Panc1 (cell line): ENCODE measurements at places on chromosomes 1 and 21.

DNA sequence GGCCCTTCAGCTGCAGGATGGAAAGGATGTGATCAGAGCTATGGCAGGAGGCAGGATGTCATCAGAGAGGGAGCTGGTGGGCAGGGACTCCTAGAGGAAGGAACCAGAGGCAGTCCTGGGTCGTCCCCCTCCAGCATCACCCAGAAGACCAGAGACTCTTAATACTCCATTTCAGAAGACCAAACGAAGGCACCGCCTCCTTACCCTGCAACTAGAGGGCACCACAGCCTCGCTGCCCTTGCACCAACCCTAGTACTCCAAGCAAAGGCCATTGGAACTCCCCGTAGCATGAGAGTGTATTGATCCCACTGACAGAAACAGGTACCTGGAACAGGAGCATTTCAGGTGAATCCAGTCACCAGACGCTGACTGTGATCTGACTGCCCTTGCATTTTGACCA is 598.1 kb downstream of the NPHP4 start:
- DNase-seq: no peak

GRCh38 chr1:178908358-178908757 is 37.5 kb upstream of the ANGPTL1 start:
- no peak for DNase-seq

GRCh38 chr1:56686169-56686568 is 41.1 kb downstream of the PRKAA2 start:
- DNase-seq: no peak

GRCh38 chr1:208157769-208158168 is 86.4 kb downstream of the PLXNA2 start:
- no peak for DNase-seq

- DNase-seq: peak; percentile 12
Measured at GRCh38 chr1:160618763-160619274, 28.0 kb downstream of the SLAMF1 start.

GRCh38 chr1:68103884-68104554 is 53.6 kb upstream of the DIRAS3 start:
- DNase-seq: no peak

DNA sequence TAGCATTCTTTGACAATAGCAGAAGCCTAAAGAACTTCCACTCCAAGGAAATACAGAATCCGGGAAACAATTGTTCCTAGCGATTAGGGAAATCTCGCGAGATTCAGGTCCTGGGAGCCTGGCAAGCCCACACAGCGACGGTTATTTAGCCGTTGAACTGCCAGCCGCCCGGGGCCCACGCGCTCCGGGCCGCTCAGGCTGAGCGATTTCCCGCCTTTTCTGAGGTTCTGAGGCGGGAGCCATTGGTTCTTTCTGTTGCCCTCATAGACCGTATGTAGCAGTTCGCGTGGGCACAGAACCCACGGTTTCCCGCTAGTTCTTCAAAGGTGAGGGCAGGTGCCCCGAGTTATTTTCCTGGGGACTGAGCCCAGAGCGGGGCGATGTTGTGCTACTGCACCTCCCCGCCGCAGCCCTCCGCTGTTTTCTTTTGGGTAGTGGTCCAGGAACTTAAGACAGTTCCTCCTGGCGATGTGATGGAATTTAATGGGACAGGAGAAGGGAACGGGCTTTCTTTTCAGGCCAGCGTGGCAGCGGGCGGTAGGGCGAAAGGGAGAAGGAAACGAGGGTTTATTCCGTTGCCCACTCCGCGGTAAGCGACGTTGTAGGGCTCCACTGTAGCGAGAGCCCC is at the start of gene SYCP1:
Gene SYCP1 (plus strand): TSS at position 171 of the 628 bp plus-strand sequence. CDS start 602 bp downstream, outside the sequence.
- no peak for DNase-seq

DNA sequence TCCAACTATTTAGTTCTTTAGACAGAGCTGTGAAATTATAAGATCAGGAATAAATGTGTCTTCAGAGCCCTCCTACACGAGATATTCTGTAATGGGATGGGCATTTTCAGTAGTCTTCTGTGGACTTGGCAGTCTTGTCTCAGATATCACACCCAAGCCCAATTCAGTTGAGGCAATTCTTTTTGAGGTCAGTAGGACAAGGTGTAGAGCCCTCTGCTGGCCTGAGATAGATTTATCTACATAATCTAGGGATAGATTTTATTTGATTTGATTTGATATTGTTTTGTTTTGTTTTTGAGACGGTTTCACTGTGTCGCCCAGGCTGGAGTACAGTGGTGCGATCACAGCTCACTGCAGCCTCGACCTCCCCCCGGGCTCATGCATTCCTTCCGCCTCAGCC is 77.5 kb downstream of the FMN2 start:
- no peak for DNase-seq

DNA sequence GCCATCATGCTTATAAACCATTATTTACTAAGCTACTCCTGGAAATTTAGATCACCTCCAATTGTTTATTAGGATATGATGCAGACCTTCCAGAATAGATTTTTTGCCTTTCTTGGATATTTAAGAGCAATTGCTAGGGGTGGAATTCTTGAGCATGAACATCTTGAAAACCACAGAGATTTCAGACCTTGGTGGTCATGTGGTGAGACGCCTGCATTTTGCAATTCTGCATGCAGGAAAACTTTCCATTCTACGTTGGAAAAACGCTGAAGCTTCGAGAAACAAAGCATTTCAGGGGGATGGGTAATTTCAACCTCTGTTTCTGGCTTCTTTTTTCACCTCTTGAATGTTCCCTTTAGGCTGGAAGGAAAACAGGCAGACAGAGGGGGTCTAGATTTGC is 596.3 kb downstream of the KIF26B start:
- no peak for DNase-seq

DNA sequence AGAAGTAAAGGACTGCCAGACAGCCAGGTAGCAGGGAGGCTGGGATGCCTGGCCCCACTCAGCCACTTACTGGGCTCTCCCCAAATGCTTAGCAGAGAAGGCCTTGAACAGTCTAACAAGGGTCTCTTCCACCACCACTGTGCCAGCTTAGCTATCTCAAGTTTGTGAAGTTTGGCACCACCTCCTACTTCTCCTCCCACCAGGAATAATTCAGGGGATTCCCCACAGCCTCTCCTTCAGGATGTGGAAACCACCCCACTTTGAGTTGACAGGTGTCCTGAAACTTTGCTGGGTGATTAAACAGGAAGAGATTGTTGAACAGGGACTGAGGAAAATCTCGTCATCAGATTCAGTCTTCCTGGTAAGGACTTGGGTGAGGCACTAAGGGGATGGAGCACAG is 59.4 kb upstream of the ATP1B1 start:
- DNase-seq: no peak
